A172 (cell line): ENCODE measurements at places on chromosomes 6 and 20. TPM values are rescaled to one million over a fixed set of nuclear protein-coding genes. Genes with fewer than 3 reads are reported as not detected.

Gene STMND1
- total RNA-seq: 0.22 TPM in 1 of 2 replicates, not detected in the other

Gene HUS1B
- total RNA-seq: 0.12 and 1.2 TPM in 2 replicates

Gene MATN4
- not detected in 2 replicates for total RNA-seq

Gene OR11A1
- total RNA-seq: not detected in 2 replicates

Gene FOXF2
- total RNA-seq: not detected in 2 replicates

Gene PLAGL1
- 0.38 and 1.5 TPM in 2 replicates for total RNA-seq

Gene LAMA5
- 63.8 and 81.2 TPM in 2 replicates for total RNA-seq

Gene SFTA2
- not detected in 2 replicates for total RNA-seq

Gene RIPPLY2
- total RNA-seq: not detected in 2 replicates

Gene PRDM1
- 0.19 and 0.31 TPM in 2 replicates for total RNA-seq

Gene IMPG1
- total RNA-seq: not detected in 2 replicates

Gene ATP9A
- total RNA-seq: 16.3 and 19.5 TPM in 2 replicates

Gene HLA-B
- 284 and 365 TPM in 2 replicates for total RNA-seq

Gene HFE
- total RNA-seq: 15.6 and 17.0 TPM in 2 replicates

Gene TMEM74B
- total RNA-seq: 0.67 and 0.72 TPM in 2 replicates

Gene EYA2
- total RNA-seq: 0.47 TPM in 1 of 2 replicates, not detected in the other

Gene OOEP
- not detected in 2 replicates for total RNA-seq

Gene DEFB132
- total RNA-seq: not detected in 2 replicates

Gene MYLK2
- total RNA-seq: 0.55 and 0.91 TPM in 2 replicates

Gene MYCT1
- total RNA-seq: 1.5 and 2.9 TPM in 2 replicates
